Stimulated activated CD4-positive, alpha-beta T cell treated with anti-CD3 and anti-CD28 coated beads, Interleukin-4, amount 100 ng/mL, for 4 hours (primary cell): ENCODE measurements at places on chromosomes 7 and 10.

- DNase-seq = no peak
These were observed 7.9 kb downstream of the EDRF1 start for GRCh38 chr10:125727436-125727835.

GRCh38 chr7:44486693-44487092 is 3.8 kb downstream of the NUDCD3 start:
- no peak for DNase-seq

DNA sequence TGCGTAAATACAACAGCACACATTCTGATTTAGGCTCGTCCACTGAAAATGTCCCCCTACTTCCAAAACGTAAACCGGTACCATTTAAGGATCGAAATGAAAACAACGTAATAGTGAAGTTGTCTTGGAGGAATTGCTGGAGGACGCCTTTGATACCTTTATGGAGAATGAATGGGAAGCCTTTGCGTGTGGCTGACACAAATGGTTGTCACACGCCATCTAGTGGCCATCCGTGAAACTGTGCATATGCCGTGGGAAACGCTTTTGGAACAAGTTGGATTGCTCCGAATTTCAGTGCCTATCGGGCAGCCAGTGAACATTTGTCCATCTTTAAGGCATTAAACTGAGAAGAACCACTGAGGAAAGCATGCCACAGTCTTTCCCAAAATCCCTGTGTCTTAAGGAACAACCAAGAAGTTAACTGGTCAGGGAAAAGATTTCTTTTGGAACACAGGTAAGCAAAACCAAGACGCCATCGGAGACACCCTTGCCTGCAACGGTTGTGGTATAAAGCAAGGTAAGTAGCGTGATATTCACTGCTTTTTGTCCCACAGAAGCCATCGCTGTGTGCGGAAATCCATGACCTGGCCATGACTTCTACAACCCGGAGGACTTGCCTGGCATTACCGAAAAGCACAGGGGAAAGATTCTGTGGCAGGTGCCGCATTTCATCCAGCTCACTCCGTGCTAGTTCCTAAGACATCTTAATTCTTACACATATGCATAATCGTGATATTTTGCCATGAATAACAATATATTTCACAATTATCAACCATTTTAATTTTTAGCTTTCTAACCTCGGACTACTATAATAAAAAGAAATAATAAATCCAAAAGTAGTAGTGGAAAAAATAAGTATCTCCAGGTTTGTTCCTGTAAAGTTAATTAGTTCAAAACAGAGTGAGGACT is 100.6 kb downstream of the FAM204A start:
- peak; percentile 58 for DNase-seq

DNA sequence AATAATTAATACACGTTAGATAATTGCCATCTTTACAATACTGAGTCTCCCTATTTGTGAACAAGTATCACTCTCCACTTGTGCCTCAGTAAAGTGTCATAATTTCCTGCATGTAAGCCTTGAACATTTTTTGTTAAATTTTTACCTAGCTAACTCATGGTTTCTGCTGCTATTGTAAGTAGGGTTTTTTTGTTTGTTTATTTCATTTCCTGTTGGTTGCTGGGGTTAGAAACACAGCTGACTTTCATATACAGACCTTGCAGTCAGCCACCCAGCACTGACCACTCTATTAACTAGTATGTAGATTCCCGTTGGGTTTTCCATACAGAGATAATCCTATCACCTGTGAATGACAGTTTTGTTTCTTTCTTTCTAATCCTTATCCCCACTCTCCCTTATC is 133.3 kb downstream of the MPP7 start:
- no peak for DNase-seq

- DNase-seq = no peak
These were observed 22.6 kb downstream of the JCAD start for GRCh38 chr10:30036811-30037210.

- no peak for DNase-seq
These were observed 11.2 kb downstream of the CTBP2 start for GRCh38 chr10:125149036-125149679.

DNA sequence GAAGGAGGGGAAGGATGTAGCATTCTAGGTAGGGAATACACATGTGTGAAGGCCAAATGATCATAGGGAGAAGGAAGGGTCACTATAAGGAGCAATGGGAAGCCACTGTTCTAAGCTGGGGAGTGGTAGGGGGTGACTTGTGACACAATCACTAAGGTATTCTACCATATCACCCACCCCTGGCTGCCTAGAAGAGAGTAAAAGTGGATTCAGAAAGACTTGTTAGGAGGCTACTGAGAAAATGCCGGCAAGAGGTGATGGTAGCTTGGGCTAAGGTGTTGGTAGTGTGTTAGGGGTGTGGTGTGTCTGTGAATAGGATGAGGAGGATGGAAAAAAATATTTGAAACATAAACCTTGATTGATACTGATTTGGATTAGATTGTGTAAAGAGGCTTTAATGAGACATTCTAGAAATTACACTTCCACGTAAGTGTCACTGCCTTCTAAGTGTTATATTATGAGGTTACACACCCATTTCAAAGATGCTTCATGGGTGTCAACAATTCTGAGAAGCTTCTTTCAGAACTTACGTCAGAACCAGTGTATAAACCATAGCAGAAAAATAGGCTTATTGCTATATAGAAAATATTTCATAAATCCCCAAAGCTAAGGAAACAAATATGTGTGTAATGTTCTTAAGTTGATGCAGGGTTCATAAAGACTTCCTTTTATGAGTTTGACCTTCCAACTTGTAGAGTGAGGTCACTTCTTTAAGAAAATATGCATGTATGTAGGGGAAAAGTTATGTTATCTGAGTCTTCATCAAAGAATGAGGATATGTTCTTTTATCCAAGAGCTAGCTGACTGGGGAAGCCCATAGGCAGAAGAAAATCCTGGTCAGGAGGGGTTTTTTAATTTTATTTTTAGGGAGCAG is 5.6 kb upstream of the BPGM start:
- no peak for DNase-seq

- no peak for DNase-seq
These were observed 37.9 kb downstream of the ZC3HC1 start for GRCh38 chr7:130013241-130013640.

DNA sequence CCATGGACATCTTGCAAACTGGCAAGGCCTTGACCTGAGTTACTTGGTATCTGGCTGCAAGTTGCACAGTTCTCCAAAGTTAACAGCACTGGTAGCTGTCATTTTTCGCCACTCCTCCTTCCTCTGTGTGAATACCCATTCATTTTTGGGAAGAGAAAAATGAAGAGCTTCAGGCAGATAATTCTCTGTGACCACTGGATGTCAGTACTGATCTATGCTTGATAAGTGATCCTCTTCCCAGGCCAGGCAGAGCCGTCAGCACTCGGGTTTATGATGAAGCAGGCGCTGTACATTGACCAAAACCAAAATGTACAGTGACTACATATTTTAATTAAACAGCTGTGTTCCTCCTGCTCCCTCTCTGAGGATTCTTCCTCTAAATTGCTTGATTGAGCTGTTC is 55.9 kb upstream of the PDZD8 start:
- DNase-seq = no peak

GRCh38 chr7:29091715-29092114 is 54.6 kb downstream of the CPVL start:
- DNase-seq = no peak

DNA sequence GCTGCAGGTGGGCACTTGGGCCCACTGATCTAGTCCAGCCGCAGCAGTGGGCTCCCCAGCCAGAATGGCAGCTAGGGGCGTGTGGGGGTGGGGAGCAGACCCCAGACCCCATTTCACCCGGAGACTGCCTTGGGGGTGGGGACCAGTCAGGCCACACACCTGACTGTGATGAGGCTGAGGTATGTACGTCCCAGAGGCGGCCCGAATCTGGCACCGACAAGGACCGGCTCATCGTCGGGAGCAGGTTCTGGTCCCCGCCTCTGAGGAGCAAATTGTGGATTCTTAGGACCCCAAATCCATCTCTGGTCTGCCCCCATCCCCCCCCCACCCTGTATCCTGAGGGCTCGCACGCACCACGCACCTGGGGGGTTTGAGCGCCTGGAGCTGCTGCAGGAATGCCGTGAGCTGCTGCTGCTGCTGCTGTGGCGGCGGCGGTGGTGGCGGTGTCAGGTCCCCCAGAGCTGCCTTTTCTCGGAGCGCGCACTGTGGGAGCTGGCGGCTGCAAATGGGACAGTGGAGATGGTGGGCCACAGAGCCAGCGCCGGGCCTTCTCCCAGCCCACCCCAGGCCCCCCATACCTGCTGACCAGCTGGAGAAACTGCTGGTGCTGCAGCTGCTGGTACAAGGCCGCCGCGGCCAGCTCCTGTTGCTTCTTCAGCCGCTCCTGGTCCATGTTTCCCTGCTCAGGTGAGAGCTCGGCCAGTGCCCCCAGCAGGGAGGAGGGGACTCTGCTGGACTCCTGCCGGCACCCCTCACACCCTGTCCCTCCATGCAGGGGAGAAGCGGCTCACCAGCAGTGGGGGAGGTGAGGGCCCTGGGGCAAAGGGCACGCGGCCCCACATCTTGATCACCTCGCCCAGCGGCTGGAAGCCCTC is 10.2 kb downstream of the GIGYF1 start:
- no peak for DNase-seq

DNA sequence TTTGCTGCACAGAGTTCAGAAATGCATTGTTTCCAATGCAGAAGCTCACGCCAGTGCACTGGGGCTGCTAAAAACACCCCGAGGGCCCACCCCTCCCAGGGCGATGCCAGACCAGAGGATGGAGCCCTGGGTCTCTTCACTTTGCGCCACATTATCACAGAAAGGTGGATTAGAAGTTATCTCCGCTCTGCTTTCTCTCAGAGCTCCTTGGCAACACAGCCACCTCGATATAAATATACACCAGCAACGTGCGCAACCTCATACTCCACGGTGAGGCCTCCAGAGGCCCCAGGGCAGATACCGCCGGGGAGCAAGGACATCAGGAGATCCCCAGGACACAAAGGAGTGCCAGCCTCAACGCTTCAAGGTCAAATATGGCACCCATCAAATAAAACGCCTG is 121.0 kb upstream of the TBX20 start:
- no peak for DNase-seq

DNA sequence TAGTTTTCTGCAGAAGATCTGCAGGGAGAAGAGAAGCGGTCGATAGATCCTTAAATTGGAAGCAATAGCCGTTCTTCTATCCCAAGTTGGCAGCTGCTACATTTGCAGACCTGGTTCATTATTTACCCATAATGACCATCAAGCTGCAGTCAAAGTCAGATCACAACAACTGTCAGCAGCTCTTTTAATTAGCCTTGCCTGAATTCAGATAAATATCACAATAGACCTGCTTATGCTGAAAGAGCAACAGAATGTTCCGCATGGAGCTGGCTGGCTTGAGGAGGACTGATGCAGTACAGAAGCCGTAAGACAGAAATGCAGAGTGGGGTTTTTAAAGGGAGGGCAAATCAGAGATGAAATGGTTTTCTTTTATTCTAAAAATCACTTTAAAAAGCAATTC is 109.4 kb downstream of the HIBADH start:
- no peak for DNase-seq
